NCI-H524 (cell line): ENCODE measurements at places on chromosomes 1 and 21.

DNA sequence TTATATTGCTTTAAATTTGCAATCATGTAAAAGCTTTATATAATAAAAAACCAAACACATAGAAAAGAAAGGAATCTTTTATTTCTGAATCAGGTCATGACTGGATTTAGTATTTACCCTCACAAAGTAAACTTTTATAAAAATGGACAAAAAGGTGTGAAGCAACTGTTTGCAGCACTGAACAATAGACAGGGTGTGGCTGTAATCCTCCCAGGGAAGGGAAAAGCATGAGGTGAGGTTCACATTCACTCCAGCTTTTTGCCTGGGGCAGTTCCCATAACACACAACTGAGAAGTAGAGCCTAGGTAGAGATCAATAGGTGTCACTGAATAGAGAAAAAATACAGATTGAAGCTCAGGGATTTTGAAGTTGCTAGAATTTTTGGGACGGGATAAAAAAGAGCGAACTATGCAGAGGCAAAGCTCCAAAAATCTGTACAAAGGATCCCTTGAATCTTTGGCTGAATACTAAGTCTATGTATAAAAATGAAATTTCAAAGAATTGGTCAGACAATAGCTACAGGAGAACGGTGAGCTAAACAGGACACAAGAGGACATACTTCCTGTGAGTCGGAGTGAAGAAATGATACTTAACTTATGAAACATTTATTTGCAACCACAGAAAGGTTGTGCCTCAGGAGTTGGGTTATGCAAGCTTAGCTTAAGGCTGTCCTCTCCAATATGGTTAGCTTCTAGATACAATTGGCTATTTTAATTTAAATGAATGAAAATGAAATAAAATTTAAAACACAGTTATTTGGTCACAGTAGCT, 162.0 kb upstream of the ZP4 start:
- DNase-seq, result no peak

GRCh38 chr1:161727256-161727924, 6.0 kb downstream of the FCRLB start:
- DNase-seq, result peak; percentile 30

- DNase-seq, result peak; percentile 19
Measured at GRCh38 chr1:40930174-40930964, 49.1 kb upstream of the CTPS1 start.

DNA sequence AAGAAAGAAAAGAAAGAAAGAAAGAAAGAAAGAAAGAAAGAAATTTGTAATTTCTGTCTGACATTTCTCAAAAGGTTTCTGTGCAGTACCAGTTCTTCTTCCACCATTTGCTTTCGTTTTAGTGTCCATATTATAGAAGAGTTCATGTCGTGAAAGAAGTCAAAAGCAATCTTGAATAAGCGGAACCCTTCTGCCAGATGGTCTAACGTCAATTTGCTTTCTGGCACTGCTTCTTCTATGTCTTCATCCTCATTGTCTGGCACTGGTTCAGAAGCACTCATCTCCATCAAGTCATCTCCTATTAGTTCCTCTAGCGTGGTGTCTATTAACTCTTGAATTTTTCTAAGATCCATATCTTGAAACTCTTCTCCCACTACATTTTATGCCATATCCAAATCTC, 170.0 kb upstream of the KCTD3 start:
- DNase-seq, result no peak

DNA sequence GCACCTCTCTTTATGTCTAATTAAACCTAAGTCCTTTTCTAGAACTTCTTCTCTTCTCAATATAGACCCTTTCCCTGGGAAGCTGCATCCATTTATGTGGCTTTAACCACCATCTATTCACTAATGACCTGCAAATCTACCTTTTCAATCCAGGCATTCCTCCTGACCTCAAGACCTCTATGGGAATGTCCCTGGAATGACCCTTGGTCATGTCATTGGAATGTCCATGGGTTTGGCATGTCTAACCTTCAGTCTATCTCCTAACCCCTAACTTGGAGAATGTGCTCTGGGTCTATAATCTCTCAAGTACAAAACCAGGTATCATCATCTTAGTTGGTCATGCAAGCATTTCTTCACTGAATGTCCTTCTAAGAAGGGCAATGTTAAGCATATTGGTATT, 196.1 kb downstream of the KCNH1 start:
- no peak for DNase-seq

- DNase-seq, result no peak
Measured at GRCh38 chr1:233485385-233485784, 128.5 kb upstream of the KCNK1 start.

GRCh38 chr1:117466761-117467160, 99.5 kb downstream of the MAN1A2 start:
- DNase-seq, result no peak

GRCh38 chr1:5739561-5740078, 252.6 kb downstream of the NPHP4 start:
- no peak for DNase-seq

DNA sequence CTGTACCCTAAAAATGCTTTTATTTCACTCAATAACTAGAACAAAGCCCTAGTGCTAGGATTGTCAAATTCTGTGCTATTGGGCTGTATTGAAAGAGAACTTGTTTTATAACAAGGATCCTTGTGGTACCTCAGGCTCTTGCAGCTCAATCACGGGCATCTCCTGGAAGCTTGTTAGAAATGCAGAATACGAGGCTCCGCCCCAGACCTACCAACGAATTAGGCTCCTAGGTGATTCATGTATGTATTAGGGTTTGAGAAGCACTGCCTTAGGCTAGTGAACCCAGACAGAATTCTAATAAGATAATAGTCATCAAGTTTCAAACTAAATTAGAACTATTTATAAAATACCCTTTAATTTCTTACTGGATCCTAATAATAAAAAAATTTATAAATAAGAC, 45.6 kb downstream of the ZZZ3 start:
- no peak for DNase-seq

GRCh38 chr1:17731460-17731859, 23.7 kb upstream of the ACTL8 start:
- no peak for DNase-seq

DNA sequence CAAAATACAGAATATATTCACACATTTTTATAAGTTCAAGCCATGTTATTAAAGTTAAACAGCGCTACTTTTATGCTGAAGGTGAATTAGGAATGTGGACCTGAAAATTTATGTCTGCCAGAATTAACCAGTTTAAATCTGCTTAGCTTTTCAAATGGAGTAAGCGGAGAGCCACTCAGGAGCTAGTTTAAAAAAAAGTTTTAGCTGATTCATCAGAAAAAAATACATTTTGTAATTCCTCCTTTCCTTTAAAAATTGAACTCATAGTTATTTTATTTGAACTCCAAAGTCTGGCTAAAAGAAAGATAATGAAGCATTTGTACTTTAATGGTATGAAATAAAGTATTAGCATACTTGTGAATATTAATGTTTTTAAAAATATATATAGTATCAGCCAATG, 21.2 kb downstream of the C21orf91 start:
- DNase-seq, result no peak

GRCh38 chr1:201094832-201095231, 17.4 kb downstream of the CACNA1S start:
- DNase-seq, result no peak

DNA sequence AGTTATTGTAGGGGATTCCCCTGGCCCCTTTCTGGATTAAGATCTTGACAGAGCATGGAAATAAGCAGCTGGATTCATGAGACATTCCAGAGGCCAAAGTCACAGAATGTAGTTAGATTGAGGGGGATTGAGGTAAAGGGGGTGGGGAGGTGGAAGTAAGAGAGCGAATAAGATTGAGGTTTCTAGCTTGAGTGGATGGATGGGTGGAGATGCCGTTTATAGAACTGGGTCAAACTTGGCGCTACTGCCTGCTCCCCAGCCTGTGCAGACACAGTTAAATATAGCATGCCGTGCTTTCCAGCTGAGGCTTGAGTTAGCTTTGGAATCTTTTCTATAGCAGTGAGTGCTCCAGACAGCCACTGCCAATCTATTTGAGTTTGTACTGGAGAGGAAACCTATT, 85.7 kb downstream of the DYRK1A start:
- no peak for DNase-seq

DNA sequence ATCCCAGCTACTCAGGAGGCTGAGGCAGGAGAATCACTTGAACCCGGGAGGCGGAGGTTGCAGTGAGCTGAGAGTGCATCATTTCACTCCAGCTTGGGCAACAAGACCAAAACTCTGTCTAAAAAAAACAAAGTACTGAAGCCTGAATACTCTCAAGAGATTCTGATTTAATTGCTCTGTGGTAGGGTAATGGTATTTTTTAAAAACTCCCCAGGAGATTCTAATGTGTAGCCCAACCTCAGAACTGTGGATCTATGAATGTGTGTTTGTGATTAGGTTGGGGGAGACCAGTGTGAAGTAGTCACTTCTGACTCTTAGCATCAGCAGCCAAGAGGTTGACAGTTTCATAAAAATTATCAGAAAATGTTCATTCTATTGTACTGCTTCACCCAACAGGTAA, 21.9 kb downstream of the PIK3C2B start:
- no peak for DNase-seq

- no peak for DNase-seq
Measured at GRCh38 chr1:194358208-194358581, 1171.8 kb upstream of the B3GALT2 start.

GRCh38 chr1:119974013-119974412, 77.7 kb upstream of the ADAM30 start:
- no peak for DNase-seq

GRCh38 chr1:168825820-168826219, 96.8 kb upstream of the DPT start:
- DNase-seq, result no peak

DNA sequence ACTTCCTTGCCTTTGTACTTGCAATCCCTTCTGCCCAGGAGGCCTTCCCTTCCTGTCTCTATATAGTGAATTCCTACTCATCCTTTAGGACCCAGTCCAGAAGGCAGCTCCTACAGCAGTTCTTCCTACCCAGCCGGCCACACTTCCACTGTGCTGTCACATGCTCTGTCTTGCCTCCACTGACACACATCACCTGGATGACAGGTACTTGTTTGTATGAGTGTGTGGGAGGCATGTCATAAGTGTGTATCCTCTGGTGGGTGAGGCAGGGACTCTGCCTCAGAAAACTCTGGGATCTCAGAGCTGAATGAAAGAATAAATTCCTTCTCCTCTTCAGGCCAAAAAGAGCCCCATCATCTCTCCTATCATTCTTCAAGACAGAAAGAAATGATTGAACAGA, 5.1 kb upstream of the OSCP1 start:
- no peak for DNase-seq

DNA sequence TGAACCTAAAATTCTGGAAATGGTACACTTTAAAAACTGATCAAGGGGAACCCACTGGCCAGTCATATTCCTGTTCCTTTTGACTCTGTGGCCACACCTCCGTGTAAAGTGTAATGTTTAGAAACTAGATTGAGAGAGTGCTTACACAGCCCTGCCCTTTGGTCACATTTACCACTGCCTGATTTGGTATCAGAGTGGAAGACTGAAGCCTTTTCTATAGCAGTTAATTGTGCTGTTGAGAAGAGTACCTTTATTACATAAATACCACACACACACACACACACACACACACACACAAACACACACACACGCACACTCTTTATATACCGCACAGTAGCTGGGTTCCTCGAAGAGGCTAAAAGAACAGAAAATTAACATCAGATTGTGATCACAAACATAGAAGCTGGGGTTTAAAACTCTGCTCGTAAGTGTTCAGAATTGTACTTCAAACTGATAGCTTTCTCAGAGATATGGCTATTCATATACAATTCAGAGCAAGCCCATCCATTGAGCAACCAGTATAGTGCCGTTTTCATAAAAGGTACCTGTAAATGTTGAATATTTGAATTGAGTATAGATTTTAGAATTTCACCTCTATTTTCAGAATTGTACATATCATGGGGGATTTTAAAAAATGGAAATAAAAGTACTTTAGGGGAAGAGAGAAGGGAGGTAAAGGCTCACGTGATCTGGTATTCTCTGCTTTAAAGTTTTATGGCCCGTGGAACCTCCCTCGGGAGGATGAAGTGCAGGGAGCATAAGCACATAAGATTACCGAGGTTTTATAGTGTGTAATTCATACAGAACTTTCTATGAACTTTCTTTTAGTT, 37.5 kb downstream of the CAMTA1 start:
- DNase-seq, result no peak

DNA sequence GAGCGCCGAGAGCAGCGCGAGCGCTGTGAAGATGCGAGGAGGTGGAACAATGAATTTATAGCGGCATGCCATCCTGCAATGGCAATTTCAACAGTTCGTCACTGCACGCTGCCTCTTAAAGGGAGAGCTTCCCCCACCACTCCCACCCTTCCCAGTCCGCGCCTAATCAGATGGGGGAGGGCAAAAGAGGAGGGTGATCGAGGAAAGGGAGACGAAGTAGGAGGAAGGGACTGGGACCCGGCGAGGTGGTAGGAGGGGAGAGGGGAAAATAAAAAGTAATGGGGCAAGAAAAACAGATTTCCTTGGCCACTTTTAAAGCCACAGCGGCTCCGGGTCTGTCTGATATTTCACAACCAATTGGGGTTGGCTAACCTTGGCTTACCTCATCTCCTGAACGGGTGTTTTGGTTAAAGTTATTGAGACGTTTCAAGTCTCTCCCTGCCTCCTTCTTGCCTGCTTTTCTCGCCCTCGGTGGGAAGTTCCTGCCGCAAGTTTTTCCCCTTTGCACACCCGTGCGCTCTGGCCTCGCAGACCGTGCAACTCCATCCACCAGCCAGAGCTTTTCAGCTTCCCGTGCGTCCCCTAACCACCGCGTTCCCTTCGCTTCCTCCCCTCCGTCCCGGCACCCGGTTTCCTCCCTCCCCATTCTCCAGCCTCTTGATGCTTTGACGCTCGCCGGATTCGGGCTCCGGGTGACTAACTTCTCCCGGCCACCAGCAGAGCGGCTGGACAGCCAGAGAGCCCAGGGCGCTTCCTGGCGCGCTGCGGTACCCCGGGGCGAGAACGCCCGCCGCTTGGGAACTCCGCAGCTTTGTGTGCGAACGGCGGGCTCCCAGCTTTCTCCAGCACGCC, at the start of gene ADAMTS5:
ADAMTS5 (minus strand) TSS at position 27 of the 852 bp plus-strand sequence. CDS start 697 bp downstream, outside the sequence.
- DNase-seq, result peak; percentile 67

DNA sequence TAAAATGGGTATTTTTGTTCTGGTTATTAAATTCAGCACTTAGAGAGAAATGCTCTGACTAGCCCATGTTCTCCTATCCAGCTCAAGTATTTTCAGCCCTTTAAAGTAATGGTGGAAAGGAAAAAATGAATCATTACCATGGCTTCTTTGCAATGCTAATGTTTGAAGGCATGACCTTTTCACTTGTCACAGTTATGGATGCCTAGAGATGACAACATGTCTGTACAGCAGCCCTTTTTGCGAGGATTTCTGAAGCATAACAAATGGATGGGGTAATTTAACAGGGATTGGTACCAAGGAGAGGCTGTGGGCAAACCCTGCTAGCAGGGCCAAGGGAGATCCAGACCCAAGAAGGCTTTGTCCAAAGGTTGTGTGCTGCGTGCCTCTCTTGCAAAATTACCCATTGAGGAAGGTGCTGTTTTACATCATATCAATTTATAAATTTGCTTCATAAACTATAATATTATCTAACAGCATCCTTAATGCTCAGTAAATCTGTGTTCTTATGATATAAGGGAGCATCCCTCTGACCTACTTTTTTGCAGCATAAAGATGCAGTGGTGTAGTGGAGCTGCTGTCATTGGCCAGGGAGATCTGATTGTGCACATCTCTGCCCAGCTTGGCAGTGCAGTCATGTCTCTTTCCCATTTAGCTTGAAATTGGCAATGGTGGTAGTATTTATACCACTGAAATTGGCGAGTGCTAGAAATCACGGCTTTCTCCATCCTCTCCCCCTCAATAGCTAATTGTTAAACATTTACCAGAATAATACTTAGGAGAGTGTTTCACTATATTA, 327.1 kb downstream of the PCP4 start:
- no peak for DNase-seq
